ENCODE measurements at places on chromosomes 2 and 18.

GRCh38 chr18:11095674-11096293 is 53.6 kb downstream of the PIEZO2 start:
- DNase-seq, result no peak

- DNase-seq, result no peak
Measured at GRCh38 chr2:237148624-237149023, 62.9 kb downstream of the COPS8 start.

DNA sequence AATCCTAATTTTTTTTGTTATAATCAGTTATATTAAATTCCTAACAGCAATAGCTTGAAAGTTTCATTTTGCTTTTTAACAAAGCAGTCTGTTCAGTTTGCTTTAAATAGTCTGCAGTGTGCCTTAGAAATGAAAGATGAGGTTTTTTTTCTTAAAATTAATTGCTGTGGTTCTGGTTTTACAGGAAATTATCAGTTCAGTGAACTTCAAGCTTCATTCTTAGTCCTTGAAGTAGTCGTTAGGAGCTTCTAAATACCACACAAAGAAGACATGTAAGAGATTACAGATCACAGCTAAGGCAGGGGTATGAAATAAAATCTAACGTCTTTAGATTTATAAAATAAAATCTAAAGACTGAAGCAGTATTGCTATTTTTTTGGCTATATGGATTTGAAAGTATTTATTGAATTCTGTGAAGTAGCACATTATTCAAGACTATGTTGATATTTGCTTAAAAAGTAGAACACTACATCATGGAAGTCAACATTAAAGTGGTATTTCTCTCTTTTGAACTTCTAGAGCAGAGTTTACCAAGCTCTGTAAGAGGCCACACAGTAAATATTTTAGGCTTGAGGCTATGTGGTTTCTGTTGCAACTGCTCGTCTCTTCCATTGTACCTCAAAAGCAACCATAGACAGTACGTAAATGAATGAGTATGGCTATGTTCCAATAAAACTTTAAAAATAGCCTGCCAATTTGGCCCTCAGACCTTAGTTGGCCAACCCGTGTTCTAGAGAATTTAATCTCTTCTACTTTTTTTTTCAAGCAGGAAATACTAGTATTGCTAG is 81.5 kb upstream of the STON1 start:
- peak; percentile 32 for DNase-seq

- no peak for DNase-seq
Measured at GRCh38 chr2:58449286-58450010, 208.3 kb upstream of the FANCL start.

DNA sequence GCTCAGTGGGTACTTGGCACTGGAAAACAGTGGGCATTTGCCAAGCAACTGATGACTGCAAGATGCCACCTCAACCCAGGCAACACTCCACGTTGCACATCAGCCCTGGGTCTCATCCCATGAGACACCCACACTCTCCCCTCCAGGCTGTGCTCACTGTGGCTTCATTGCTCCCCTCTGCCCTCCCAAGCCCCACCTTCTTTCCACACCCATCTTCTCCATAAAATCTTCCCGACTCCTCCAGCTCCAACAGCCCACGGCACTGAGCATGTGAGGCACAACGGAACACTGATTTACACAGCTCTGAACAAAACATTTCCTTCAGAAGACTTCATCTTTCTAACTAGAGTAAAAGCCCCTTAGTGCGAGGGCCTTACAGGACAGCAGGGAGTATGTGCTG is 117.8 kb upstream of the ACAA2 start:
- no peak for DNase-seq

DNA sequence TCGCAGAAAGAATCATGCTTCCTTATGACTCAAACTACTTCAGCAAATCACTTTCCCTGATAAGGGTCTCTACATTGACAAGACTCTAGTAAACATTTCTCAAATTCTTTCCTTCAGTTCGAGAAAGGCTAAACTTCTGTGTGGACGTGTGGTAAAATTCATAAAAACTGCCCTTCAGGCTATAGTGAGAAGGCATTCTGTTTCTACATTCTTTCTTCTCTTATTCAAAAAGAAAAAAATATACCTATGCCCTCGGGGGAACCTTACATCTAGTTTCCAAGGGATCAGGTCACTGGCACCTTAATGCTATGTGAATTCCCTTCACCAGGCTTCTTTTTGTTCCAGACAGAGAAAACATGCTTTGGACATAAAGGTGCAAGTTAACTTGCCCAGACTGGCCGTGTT is 4.9 kb downstream of the VIT start:
- no peak for DNase-seq

DNA sequence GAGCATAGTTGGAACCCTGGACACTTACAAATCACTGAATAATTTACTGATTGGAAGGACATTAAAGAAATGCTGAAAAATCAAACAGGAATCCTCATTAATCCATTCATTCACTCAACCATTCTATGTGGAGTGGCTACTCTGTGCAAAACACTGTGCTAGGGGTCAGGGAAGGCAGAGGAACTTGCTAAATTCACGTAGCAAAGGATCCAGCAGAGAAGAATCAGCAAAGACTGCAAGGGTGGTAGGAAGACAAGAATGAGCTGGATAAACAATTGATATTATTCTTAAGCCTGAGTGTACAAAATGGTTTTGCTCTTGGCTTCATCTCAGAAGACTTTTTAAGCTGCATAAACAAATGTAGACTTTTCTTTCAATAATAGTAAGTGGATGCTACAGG is 164.3 kb upstream of the CAVIN2 start:
- DNase-seq, result peak; percentile 11

DNA sequence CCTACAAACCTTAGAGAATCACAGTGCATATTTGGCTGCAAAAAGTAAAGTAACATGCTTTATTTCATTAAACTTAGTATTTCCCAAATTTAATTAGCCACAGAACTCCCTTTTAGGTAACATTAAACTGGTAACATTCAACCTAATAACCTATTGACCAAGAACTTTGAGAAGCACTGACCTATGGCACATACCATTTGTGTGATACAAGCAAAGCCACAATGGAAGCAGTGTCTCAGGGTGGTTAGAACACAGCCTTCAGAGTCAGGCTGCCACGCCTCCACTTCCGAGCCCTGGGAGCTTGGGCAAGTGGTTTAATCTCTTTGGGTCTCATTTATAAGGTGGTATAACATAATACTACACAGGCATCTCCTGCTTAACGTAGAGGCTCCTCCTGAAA is 301.4 kb downstream of the PDE11A start:
- no peak for DNase-seq

DNA sequence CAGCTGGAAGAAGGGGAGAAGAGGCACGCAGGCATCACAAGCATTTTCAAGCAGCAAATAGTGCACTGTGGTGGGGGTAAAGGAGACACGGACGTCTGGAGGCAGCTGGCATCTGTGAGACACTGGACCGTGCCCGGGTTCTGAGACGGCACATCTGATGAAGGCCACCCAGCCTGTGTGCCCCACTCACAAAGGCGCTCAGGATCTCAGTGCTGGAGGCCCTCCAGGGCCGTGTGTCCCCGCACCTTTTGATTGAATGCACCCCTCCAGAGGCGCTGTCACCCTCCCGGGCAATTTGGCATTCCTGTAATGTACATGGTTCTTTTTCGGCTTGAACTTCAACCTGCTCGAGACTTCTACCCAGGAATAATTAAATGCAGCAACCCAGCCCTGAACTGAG is 101.5 kb upstream of the ODC1 start:
- DNase-seq, result no peak

GRCh38 chr2:67526283-67526682 is 129.2 kb downstream of the ETAA1 start:
- no peak for DNase-seq

DNA sequence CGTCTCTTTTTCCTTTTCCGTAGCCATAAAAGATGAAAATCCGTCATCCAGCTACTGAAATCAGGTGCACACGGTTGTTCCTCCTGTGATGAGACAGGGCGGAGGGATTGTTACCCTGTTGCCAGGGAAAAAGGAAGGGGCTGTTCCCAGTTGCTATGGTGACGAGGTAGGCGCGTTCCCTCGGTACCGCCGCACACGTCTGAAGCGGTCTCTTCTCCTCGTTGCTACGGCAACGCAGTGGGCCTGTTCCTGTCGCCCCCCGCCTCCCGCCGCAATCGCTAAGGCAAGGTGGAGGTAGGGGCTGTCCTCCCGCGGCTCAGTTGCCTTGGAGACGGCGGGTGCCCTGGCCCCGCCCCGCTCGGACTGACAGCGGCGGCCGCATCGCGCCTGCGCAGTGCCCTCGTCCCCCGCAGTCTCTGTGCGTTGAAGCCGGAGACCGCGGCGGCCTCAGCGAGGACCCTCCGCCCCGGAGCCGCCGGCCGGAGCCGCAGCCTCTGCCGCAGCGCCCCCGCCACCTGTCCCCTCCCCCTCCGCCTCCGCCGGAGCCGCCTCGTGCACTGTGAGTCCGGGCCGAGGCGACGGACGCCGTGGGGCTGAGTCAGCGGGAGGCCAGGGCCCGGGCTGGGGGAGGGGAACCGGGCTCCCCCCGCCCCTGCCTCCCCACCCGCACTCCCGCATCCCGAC is at the start of gene MAPRE3:
Gene MAPRE3 (plus strand): TSS at position 394 of the 684 bp plus-strand sequence. CDS start 51,582 bp downstream, outside the sequence.
- peak; percentile 94 for DNase-seq

DNA sequence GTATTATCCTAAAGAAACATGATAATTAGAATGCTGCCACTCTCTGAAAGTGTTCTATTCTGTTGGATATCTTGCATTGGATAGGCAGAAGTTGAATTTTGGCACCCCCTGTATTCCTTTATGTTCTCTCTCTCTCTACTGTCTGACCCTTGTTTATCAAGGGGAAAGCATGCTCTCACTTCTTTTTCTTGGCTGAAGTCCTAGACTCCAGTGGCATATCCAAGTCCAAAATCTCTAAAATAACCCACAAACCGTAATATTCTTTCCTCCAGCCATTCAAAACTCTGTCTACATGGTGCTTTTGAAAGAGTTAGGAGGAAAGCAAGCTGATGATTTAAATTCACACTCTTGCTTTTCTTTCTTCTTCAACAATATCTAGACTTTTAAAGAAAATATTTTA is 669.7 kb downstream of the TDRD15 start:
- DNase-seq, result no peak

- DNase-seq, result no peak
Measured at GRCh38 chr2:43085929-43086328, 140.5 kb downstream of the ZFP36L2 start.

GRCh38 chr18:58525928-58526424 is 102.9 kb downstream of the ALPK2 start:
- DNase-seq, result no peak

GRCh38 chr2:10465910-10466309 is 17.8 kb upstream of the ODC1 start:
- no peak for DNase-seq

- no peak for DNase-seq
Measured at GRCh38 chr18:34976534-34976898, 64.7 kb upstream of the MAPRE2 start.

DNA sequence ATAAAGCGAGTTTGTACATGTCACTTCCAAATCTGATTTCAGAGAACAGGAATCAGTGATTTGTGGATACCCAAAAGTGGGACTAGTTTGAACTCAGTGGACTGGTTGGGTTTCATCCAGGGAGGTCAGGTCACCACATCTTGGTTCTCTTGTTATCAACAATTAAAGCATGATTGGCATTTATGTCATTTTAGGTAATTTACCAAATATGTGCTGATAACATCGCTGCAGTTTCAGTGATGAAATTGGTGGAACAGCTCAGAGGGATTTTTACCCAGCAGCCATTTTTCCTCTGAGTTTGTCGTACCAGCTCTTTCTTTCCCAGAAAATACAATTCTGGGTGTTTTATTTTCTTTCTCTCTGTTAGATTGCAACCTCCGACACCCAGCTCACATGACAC is 33.4 kb downstream of the TMEM18 start:
- no peak for DNase-seq

DNA sequence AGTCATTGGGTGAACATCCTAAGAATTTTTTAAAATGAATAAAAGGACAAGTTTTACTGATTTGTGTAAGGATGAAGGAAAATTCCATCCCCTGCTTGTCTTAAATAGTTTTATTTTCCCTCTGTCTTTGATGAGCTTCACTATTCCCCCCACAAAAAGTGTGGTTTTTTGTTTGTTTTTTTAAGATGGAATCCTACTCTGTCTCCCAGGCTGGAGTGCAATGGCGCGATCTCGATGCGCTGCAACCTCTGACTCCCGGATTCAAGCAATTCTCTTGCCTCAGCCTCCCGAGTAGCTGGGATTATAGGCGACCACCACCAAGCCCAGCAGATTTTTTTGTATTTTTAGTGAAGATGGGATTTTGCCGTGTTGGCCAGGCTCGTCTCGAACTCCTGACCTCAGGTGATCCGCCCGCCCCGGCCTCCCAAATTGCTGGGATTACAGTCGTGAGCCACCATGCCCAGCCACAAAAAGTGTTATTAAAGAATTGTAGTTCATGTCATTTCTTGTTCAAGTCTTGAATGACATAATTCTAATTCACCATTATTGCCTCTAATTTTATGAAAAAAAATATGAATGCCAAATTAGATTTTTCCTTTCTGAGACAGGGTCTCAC is 91.7 kb downstream of the AGPS start:
- no peak for DNase-seq

GRCh38 chr2:191049728-191050639 is 36.0 kb upstream of the STAT1 start:
- no peak for DNase-seq
